Activated T-cell treated with anti-CD3 and anti-CD28 coated beads for 24 hours (primary cell): ENCODE measurements at places on chromosomes 13 and 19.

GRCh38 chr19:49560358-49560900, 19.9 kb downstream of the NOSIP start:
- DNase-seq = no peak

GRCh38 chr13:44237276-44237767, 136.3 kb upstream of the SERP2 start:
- DNase-seq = no peak

- no peak for DNase-seq
Observed at GRCh38 chr13:35552172-35552844, 75.8 kb upstream of the MAB21L1 start.

GRCh38 chr19:56312787-56313657, 1.6 kb downstream of the ZSCAN5A start:
- no peak for DNase-seq

GRCh38 chr19:45908956-45909355, 5.6 kb downstream of the NANOS2 start:
- DNase-seq = no peak

DNA sequence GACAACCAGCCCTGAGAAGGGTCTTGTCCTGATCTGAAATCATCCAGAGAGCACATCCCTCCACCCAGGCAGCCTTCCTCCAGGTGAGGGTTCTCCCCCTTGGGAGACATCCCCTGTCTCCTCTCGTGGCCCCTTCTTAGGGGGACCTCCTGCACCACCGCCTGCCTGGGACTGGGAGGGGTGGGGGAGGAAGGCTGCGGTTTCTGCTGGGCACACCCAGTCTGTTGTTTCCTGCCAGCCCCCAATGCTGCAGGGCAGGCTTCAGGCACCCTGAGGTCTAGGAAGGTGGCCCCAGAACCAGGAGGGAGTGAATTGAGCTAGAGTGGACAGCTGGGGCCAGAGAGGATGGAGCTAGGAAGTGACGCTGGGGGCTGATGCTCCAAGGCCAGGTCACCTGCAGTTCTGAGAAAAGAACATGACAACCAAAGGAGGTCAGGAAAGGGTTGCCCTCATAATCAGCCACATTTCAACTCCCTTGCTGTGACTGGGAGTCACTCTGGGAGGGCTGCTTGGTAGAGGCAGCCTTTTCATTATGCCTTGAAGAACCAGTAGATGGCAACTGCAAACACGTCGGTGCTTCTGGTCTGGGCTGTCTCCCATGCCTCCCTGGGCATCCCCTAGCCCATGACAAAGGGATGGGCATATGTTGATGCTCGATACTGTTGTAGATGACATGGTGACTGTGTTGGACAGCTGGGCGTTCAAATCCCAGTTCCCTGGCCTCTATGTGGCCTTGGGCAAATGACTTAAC, 1.4 kb downstream of the ARHGEF18 start:
- DNase-seq = no peak

GRCh38 chr13:33611121-33611805, 206.7 kb upstream of the RFC3 start:
- DNase-seq = no peak

GRCh38 chr19:19507354-19507753, 8.0 kb downstream of the TSSK6 start:
- DNase-seq = no peak
